Stimulated activated CD4-positive, alpha-beta T cell treated with anti-CD3 and anti-CD28 coated beads, Interleukin-1b, Interleukin-23, amount 100 ng/mL, for 48 hours (primary cell): ENCODE measurements at places on chromosomes 2 and 18.

- no peak for DNase-seq
Measured at GRCh38 chr18:1604751-1605150, 700.1 kb downstream of the ADCYAP1 start.

GRCh38 chr2:233130481-233131020 is 70.4 kb downstream of the INPP5D start:
- DNase-seq = no peak

DNA sequence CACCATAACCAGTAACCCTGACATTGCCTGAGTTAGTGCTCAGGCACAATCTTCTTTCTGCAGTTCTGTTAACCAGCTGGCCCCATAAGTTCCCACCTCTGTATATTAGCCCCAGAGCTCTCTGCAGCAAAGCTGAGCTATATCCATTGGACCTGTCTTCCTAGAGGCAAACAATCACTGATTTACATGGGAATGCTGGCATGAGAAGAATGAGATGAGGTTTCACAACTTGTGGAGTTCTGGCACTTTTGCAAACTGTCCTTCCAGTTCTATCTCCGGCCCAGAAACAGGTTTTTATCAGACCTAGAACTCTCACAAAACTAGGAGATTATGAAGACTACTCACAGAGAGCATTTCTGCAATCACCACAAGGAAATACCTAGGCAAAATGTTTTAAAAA is 7.9 kb upstream of the CCBE1 start:
- no peak for DNase-seq

GRCh38 chr2:236526455-236527158 is 43.0 kb upstream of the ACKR3 start:
- DNase-seq = no peak

- peak; percentile 30 for DNase-seq
Measured at GRCh38 chr2:64525317-64525613, 1.1 kb downstream of the AFTPH start.

GRCh38 chr2:130354139-130354428 is 1.8 kb upstream of the PTPN18 start:
- DNase-seq = no peak

GRCh38 chr2:165281387-165281786 is 42.2 kb downstream of the SCN2A start:
- no peak for DNase-seq

DNA sequence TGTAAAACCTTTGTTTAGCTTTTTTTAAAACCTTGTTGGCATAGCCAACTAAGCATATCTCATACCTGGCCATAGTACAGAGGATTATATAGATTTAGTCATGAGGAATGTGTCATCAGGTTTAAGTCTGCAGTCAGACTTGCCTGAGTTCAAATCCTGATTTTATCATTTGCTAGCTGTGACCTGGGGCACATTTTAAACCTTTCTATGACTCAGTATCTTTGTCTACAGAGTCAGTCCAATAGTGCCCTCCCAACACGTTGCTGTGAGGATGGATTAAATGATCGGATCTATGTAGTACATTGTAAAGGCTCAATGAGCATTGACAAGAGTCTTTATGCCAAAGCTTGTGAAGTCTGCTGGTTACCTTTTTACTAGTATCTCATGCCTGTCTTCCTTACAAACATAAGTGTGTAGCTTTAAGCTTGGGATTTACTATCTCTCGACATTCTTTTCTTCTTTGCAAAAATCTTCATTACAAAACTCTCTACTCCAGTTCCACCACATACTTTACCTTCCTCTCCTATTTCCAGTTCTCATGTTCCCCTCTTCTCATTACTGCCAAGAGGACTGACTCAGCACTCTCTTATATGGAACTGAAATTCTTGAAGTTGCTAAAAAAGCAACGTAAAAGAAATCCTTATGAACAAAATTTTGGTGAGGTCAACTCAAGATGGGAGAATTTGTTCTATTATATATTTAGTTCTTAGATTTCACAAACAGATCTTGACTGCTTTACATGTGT is 68.1 kb upstream of the RBMS1 start:
- DNase-seq = no peak

GRCh38 chr2:231321021-231321420 is 74.5 kb upstream of the B3GNT7 start:
- DNase-seq = no peak

GRCh38 chr2:157231476-157231875 is 26.0 kb upstream of the GALNT5 start:
- no peak for DNase-seq

DNA sequence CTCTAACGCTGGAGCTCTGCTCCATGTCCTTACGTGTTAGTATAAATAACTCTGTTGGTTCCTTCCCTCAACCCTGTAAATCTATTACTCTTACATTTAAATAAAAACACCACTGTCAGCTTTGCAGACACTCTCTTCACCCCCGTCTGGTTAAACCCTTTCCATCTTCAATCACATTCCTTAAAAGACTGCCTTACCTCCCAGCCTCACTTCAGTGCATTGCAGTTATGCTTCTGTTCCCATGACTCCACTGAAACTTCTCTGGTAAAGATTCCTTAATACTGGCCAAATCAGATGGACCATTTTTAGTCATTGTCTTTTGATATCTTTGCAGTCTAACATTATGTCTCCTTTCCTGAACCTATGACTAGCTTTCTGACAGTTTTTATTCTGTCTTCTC is 61.7 kb downstream of the EML4 start:
- DNase-seq = no peak
